Stimulated activated CD8-positive, alpha-beta memory T cell treated with anti-CD3 and anti-CD28 coated beads, Interleukin-7, amount 100 ng/mL, for 48 hours (primary cell): ENCODE measurements at places on chromosomes 7 and 10.

GRCh38 chr7:77475181-77475580, 59.0 kb upstream of the GSAP start:
- no peak for DNase-seq

DNA sequence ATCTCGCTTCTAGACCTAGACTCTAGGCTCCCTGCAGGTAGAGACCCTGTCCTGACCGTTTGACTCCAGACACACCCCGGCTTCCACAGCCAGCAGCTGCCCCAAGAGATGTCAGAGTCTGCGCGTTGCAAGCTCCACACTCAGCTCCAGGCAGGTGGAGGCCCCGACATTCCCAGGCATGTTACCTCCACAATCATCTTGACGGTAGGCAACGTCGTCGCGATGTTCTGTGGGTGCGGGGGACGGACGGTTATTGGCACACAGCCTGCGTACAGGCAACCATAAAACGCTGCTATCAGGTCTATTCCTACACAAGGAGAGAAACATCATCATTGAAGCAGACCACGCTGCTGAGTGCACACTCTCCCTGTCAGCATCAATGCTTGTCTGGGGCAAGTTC, 213.2 kb downstream of the ZMYND11 start:
- no peak for DNase-seq

- no peak for DNase-seq
Observed at GRCh38 chr10:99435986-99436638, 5.7 kb upstream of the GOT1 start.

GRCh38 chr10:109114579-109114978, 808.7 kb downstream of the XPNPEP1 start:
- no peak for DNase-seq

DNA sequence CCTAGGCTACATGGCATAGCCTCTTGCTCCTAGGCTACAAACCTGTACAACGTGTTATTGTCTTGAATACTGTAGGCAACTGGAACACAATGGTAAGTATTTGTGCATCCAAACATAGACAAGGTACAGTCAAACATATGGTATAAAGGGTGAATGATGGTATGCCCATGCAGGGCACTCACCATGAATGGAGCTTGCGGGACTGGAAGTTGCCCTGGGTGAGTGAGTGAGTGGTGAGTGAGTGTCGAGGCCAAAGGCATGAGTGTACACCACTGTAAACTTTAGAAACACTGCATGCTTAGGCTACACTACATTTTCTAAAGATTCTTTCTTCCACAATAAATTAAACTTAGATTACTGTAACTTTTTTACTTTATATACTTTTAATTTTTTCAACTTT, 165.7 kb downstream of the PARD3 start:
- no peak for DNase-seq

- no peak for DNase-seq
Observed at GRCh38 chr10:126111516-126111915, 215.2 kb downstream of the FANK1 start.

- no peak for DNase-seq
Observed at GRCh38 chr10:106424981-106425380, 739.5 kb downstream of the SORCS1 start.

DNA sequence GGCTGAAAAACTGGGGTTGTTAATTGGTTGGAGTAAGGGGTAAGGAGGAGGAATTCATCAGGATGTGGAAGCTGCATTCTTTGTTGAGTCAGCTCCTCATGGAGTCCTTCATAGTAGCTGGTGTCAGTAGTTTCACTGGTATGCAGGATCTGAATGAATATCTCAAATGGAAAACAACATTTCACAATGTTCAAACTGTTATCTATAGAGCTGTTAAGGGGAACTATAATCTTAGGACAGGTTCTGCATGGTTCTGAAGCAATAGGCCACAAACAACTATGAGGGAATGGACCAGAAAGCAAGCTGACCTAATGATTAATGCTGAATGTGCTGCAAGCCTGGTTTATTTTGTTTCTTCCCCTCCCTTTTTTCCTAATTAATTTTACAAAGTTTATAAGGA, 225.8 kb downstream of the IPMK start:
- DNase-seq = no peak

DNA sequence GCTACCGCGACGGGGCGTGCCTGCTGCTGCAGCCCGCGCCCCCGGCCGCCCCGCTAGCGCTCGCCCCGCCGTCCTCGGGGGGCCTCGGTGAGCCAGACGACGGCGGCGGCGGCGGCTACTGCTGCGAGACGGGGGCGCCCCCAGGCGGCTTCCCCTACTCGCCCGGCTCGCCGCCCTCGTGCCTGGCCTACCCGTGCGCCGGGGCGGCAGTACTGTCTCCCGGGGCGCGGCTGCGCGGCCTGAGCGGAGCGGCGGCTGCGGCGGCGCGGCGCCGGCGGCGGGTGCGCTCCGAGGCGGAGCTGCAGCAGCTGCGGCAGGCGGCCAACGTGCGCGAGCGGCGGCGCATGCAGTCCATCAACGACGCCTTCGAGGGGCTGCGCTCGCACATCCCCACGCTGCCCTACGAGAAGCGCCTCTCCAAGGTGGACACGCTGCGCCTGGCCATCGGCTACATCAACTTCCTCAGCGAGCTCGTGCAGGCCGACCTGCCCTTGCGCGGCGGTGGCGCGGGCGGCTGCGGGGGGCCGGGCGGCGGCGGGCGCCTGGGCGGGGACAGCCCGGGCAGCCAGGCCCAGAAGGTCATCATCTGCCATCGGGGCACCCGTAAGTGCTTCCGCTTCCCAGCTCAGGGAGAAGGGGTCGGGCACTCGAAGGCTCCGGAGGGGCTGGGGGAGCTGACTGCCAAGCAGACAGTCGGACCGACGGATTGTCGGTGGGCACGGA, 761 bp downstream of the PTF1A start:
- DNase-seq = no peak

GRCh38 chr10:127298381-127298780, 102.0 kb upstream of the INSYN2A start:
- no peak for DNase-seq

DNA sequence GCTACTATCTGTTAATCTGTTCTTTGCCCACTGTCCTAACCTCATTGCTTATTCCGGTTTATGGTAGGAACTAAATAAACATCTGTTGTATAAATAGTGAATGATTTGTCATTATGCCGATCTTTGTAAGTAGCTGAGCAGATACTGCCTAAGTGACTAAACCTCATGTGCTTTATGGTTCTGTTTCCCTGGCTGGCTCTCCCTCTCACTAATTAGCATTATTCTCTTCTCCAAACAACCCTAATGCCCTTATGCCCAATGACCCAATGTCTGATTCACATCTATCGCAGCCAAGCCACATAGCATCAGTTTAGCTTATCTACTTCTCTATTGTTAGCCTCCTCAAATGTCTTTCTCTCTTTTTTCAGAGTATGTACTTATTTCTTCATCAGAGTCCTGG, 462.3 kb upstream of the POT1 start:
- DNase-seq = no peak

DNA sequence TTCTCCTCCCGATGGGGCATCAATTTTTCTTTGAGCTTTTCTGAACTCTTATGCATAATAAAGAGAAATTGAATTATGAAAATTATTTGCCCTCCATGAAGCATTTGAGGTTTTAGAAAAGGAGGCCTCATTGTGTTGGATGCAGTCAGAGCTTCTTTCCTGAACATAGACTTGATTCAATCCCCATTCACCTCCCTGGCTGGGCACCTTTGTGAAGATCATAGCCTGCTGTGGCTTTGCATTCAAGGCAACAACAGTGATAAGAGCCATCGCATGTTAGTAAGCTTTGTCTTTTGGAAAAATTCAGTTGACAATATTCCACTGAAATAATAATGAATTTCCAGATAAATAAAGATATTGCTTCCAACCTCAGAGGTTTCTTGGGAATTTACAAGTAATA, 87.1 kb downstream of the TRIL start:
- no peak for DNase-seq

DNA sequence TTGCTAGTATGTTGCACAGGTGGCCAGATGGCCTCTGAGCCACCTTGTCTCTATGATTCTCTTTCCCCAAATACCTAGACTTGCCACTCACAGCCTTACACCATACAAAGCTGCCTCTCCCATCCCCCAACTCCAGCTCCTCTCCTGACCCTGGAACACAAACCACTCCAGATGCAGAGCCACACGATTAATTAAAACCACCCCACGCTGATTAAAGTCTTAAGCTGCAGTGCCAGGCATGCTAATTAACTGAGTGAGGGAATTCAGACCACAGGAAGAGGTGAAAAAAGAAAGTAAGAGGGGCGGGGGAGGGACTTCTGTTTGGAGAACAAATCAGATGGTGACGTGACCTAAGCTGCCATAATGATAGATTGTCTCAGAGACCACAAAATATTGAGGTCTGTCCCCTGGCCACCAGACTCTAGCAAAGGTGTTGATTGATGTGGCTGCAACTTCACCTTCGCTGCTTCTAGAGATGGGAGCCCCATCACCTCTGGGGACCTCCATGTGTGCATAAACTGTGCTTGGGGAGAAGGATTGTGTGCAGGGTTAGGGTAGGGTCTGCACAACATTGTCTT, 331.3 kb downstream of the PLXNA4 start:
- DNase-seq = no peak

DNA sequence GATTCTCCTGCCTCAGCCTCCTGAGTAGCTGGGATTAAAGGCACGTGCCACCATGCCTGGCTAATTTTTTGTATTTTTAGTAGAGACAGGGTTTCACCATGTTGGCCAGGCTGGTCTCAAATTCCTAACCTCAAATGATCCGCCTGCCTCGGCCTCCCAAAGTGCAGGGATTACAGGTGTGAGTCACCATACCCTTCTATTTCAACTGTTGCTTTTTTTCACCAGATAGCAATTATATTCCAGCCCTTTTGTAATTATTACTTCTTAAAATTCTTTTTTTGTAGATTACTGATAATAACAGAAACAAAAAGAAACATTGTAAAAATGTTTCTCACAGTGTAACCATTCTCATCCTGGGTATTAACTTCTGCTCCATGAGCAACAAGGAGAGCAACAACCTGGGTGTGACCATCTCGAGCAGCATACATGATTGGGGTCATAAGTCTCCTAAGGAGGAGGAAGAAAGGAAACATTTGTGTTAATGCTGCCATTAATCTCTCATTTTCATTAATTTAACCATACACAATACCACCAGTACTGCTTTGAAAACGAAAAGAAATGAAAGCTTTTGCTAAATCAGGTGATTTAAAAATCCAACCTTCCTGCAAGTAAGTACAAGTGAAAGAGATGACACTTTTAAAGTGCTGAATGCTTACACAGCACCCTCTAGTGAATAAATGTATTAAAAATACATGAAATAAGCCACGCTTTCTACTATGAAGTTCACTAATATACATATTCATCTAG, 41.8 kb downstream of the ASZ1 start:
- DNase-seq = no peak

GRCh38 chr10:34656661-34657060, 158.4 kb downstream of the PARD3 start:
- DNase-seq = no peak

DNA sequence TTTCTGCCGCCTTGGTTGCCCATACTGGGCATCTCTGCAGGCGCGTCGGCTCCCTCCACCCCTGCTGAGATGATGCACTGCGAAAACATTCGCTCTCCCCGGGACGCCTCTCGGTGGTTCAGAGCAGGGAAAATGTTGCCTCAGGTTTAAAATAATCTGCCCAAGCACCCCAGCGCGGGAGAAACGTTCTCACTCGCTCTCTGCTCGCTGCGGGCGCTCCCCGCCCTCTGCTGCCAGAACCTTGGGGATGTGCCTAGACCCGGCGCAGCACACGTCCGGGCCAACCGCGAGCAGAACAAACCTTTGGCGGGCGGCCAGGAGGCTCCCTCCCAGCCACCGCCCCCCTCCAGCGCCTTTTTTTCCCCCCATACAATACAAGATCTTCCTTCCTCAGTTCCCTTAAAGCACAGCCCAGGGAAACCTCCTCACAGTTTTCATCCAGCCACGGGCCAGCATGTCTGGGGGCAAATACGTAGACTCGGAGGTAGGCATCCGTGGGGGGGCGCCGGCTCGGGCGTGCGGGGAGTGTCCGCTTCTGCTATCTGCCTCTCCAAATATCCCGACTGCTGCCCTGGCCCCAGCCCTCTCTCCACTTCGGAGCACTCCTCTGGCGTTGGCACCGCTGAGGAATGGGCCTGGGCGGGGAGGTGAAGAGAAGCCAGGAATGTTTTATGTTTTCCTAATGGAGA, at the start of gene CAV1:
Gene CAV1, plus strand, starts transcription at position 428 of the 689 bp plus-strand sequence. Its CDS starts 27 bp downstream, at position 455.
- DNase-seq = no peak

DNA sequence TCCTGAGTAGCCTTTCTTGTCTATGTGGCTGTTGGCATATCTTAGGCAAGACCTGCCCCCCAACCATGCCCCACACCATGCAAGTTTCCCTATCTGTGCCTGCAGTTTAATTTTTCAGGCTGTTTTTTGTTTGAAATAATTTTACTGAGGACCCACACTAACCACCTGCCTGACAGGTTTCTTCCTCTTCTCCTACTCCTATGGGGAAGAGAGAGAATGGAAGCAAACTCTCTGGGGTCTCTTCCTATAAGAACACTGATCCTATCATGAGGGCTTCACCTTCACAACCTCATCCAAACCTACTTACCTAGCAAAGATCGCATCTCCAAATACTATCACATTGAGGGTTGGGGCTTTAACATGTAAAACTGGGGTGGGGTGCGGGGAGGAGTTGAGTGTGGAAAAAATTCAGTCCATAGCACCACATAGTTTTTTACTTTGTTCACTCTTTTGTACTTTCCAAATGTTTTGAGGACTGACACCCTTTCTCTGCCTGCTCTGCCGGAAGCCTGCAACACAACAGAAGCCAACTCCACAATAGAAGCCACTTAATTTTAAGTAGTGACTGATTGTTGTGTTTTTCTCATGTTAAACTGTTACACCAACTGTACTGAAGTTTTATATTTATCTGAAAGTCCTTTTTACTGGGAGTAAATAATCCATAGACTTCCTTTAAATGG, 67.2 kb upstream of the CSTF2T start:
- no peak for DNase-seq

DNA sequence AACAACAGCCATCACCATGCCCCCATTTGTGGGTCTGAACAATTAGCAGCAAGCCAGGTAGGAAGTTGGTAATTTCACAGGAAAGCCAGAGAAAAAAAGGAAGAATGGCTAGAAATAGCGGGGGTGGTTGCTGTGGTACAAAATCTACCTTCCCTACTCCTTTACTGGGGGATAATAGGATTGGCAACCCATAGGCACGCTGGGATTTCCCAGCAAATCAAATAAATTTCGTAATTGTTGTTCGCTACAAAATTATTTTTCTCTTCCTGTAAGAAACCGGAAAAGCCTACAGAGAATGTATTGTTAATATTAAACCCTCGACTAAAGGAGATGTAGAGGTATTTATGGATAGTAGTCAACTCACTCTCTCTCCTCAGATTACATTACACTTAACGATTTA, 123.9 kb downstream of the DOCK4 start:
- no peak for DNase-seq

GRCh38 chr7:11760372-11760771, 71.6 kb downstream of the THSD7A start:
- DNase-seq = no peak

DNA sequence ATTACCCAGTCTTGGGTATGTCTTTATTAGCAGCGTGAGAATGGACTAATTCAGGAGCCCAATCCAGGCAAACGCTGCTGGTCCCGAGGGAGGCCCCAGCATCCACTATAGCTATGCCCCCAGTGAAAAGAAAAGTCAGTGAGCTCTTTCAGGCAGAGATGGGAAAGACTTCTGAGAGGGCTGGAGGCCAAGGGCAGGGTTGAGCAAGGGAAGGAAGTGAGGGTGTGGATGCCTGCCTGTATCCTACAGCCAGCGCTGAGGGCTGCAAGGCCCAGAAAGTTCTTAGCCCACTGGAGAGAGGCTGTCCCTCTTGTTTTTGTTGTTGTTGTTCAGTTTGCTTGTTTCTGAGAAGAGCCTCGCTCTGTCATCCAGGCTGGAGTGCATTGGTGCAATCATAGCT, 261.6 kb downstream of the ZEB1 start:
- DNase-seq = no peak
